ENCODE measurements at places on chromosomes 3 and 15.
A peak's percentile ranks its signal among the peaks of the same experiment; 100 is the strongest.

DNA sequence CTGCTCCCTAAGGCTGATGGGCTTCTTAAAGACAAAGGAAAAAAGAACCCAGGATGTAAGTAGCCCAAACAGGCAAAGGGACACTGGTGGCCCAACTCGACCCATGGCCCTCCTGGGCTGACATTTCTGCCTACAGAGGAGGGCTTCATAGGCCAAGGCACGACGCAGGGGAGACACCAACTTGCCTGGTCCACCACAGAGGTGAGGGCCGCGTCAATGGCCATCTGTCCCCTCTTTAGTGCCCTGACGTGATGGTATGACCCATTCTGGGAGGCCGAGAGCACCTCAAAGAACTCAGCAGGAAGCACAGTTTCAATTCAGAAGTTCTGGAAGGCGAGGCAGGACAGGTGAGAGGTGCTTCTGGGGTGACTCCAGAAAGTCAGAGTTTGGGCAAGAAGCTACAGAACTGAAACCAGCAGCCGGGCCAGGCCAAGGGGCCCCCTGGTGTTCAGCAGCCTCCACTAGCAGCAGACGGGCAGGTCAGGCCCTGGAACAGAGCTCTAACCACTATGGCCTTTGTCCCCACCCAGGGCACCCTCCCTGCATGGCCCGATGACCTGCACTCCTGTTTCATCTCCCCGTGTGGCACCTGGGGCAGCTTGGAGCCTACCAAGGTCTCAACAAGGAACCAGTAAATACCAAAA is 45.1 kb downstream of the HMCES start:
- no peak for DNase-seq

GRCh38 chr15:57553526-57553925 is 38.2 kb upstream of the MYZAP start:
- DNase-seq = no peak

DNA sequence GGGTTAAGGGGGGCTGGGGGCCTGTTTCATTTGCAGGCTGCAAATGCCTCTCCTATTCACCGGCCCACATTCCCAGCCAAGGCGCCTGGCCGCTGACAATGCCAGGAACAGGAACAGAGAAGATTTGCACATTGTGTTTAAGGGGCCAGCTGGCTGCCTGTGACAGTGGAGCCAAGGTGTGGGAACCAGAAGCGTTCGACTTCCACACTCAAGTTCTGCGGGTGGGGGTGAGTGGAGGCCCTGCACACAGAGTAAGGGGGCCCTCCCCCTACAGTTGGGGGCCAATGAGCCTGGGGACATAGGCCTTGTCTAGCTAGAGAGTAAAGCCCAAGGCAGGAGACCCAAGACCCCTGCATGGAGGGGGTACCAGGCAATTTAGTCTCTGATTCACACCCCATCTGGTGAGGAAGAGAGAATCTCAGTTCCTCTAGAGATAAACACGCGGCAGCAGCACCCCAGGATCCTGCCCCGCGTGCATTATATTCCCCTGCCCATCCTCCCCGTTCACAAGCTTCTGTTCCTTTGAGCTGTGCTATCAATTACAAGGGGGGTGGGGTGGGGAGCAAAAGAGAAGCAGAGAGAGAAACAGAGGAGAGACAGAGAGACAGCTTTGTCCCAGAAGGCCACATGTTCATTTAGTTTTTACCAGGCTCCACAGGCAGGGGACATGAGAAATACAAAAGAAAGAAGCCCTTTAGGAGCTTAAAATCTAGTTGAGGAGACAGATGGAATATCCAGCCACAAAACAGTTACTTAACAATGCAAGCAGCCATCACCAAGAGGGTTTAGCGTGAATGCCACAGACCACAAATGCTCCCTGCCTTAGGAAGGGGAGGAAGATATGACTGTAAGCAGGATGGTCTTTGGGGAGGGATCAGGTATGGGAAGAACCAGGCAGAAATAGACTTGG is 9.2 kb downstream of the IGDCC3 start:
- DNase-seq = peak; percentile 20

- peak; percentile 9 for DNase-seq
Observed at GRCh38 chr3:183224180-183224970, 28.7 kb upstream of the B3GNT5 start.

GRCh38 chr3:140546649-140547048 is 131.2 kb upstream of the TRIM42 start:
- no peak for DNase-seq

DNA sequence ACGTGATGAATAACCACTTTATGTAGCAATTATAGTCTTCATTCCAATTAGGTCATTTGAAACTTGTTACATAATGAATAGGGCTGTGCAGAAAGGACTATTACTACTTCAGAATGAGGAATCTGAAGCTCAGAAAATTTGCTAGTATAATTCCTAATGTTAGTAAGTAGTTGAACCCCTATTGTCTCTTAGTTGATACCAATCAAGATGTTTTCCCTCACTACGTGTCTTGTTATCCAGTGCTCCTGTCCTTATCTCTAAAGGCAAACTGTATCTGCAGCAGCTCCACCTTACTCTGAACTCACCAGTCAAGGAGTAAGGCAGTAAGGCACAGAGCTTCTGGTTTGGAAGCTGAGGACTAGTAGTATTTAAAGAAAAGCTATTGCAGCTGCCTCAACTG is 32.0 kb downstream of the RAB11A start:
- no peak for DNase-seq

GRCh38 chr3:105913616-105914015 is 44.8 kb upstream of the CBLB start:
- no peak for DNase-seq

DNA sequence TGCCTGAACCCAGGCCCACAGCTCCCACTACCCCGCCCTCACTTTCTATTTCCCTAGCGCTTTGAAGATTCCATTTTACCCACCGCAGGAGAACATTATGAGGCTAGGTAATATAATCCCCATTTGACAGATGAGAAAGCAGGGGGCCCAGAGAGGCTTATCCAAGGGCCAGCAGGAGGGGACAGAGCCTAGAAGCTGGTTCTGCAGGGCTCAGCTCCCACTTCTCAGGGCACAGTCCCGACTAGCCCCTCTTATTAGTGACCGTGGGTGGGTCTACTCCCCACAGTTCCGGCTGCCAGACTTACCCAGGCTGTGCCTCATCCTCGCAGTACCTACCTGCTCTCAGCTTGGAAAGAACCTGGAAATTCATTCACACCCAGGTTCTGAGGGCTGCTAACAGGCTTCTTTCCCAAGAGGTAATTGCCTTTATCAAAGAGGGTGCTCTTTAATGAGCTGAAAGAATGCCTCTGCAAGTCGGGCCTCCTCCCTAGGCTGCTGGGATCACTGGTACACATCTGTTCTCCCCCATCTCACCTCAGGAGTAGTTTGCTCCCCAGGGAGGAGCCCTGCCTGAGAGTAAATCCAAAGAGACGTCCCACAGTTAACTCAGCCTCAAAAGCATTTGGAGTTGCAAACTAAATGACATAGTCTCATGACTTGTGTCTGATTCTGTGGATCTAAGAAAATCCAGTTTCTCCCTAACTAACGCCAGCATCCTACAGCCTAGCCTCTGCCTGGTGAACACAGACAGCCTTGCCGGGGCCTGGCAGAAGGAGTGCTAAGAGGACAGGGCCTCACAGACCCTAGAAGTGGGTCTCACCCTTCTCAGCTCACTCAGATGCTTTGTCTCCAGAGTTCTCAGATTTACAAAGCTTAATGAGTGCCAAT is 125.0 kb downstream of the CHSY1 start:
- DNase-seq = no peak

GRCh38 chr15:73990250-73991005 is 1.7 kb downstream of the STOML1 start:
- no peak for DNase-seq

DNA sequence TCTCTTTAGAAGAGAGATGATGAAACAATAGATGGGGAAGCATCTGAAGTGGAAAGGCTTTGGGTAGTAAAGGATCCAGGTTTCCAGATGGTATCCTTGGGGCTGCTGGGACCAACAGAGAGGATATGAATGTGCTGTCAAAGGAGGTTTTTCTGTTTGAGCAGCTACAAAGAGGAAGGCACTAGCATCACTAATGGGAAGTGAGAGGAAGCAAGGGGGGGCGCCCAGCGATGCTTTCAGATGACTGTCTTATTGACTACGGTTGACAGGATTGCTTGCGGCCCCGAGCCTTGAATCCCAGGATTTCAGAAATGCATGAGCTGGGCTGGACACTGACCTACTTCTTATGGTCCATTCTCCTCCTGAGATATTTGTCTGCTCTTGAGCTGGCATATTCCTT is 103.8 kb upstream of the GALNT15 start:
- DNase-seq = no peak
